ENCODE measurements at places on chromosomes 5 and 9.

- DNase-seq, result no peak
Measured at GRCh38 chr5:36389245-36389644, 87.5 kb upstream of the RANBP3L start.

DNA sequence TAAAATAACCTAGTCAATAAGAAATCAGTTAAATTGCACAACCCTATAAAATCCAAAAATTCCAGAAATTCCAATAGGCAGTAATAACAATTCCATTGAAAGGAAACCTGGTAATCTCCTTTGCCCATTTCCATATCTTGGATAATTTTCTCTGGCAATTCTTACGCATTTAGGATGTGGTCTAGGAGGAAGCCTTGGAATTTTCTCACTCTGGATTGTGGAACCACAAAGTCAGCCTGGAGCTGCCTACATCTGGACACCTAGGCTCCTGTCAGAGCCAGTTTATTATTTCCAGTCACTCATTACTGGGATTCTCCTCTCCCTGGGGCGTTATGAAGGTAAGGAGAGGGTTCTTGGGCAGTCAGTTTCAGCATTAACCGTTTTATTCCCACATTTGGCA, 40.3 kb upstream of the GNE start:
- DNase-seq, result no peak

GRCh38 chr5:33894566-33894965, 2.8 kb upstream of the ADAMTS12 start:
- DNase-seq, result no peak

GRCh38 chr5:107555425-107556090, 115.2 kb downstream of the EFNA5 start:
- DNase-seq, result no peak

DNA sequence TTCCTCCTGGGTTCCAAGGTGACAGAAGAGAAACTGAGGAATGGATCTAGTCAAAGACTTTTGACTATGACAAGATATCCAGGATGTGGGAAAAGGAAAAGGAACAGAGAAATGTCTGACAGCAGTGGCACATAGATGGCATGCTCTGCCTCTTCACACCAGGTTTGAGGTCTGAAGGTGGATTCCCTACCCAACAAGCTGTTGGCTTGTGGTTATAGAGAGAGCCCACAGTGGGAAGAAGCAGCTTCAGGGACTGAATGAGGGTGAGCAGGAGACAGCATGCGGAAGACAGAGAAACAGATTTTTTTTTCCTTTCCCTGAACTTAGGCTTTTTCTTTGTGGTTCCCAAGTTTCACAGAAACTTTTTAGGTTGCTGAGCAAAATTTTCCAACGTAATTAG, 20.6 kb downstream of the IFNW1 start:
- no peak for DNase-seq

GRCh38 chr9:80061940-80062339, 490.2 kb downstream of the TLE4 start:
- no peak for DNase-seq

- DNase-seq, result no peak
Measured at GRCh38 chr5:19169426-19169825, 818.6 kb downstream of the CDH18 start.

DNA sequence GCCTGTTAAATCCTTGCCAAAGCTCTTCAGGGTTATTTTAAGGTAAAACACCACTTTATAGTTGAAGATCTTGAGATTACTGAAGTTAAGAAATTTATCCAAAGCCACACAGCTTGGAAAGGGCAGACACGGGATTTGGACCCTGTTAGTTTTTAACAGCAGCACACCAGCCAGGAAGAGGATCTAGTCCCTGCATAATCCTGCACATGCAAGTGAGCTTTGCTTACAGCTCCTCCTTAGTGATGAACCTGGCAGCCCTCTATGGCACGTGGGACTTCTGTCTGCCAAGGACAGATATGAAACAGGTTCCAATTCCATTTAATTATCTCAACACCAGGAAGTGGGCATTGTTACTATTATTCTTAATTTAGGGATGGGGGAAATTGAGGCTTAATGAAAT, 108.7 kb downstream of the TRIM32 start:
- DNase-seq, result no peak

GRCh38 chr5:160537116-160537515, 115.5 kb downstream of the PTTG1 start:
- no peak for DNase-seq

DNA sequence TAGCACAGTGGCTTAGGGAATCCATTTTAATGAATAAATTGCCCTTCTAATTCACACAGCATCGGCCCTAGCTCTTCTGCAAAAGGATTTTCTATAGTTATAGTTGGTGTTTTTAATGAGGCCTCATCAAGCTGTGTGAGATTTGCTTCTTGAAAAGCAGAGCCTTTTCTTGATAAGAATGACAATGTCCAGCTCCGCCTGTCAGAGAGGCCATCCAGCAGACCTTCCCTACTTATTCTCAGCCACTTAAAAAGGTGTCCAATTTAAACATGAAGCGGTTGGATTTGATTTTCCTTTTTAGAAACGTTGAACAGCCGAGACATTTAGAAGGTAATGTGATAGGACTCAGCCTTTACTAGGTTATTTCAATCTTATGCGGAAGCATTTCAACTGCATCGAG, 134.4 kb downstream of the ZNF608 start:
- DNase-seq, result no peak

DNA sequence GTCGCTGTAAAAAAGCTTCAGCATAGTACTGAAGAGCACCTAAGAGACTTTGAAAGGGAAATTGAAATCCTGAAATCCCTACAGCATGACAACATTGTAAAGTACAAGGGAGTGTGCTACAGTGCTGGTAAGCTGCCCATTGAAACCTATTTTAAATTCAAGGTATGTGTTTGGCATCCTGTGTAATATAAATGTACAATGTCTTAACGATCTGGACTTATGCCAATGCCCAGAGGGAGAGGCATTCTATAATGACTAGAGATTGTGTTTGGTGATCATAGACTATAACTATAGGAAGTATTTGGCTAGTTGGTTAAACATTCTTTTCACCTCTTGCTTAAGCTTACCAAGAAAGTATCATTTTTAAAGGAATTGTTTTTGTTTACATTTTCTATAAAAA, 95.7 kb downstream of the INSL6 start:
- DNase-seq, result no peak

- DNase-seq, result no peak
Measured at GRCh38 chr9:6614489-6614888, 31.0 kb downstream of the GLDC start.

DNA sequence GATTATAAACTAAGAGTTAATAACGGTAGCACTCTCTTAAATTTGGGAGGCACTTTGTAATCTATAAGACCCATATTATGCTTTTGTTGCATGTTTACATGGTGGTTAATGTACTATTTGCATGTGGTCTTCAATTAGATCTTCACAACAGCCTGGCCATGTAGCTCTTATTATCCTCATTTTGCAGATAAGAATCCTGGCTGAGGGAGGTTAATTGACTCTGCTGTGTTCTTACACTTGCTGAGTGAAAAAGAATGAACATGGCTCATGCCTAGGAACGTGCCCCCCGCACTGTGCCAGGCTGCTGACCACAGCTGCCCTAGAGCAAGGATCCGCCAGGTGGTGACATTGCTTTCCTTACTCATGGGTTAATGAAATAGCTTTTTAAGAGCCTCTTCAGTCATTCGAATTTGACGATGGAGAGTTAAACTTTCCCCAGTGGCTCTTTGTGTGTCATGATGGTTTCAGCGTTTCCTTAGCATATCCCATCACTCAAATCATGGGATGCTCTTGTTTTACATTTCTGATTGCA, 97.9 kb downstream of the CDH6 start:
- no peak for DNase-seq

DNA sequence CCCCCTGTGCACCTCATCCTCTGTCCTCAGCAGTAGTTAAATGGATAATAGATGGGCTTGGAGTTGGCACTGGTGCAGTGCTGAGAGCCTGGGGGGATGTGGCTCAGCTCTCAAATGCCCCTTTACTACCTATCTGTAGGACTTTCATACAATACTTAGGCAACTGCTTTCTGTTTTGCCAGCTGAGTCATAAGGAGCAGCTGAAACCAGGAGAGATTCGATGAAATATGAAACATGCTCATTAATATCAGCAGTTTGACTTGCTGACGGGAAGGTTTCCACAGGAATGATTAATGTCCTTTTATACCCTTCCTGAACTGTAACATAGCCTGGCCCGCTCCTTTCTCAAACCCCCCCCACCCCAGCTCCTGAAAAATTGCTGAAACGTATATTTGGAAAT, 142.6 kb downstream of the SAXO1 start:
- DNase-seq, result no peak

DNA sequence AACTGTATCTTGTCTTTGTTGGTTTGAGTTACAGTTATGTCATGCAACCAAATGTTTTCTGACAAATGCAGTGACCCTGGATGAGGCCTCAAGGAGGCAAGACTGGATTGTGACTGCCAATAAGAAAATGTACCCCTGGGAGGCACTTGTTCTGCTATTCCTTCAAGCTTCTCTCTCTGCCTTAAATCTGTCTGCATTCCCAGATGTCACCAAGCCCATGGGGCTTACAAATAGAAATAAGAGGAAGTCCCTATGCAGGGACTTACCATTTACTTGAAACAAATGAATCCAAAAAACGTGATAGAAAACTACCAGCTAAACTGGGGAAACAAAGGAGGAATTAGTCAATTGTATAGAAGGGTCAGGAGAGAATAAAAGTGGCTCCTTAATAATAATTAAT, 8.2 kb upstream of the PARP8 start:
- DNase-seq, result no peak

- peak; percentile 58 for DNase-seq
Measured at GRCh38 chr5:51380603-51381207, 2.5 kb upstream of the ISL1 start.

GRCh38 chr9:112007575-112008240, 111.1 kb downstream of the UGCG start:
- no peak for DNase-seq

DNA sequence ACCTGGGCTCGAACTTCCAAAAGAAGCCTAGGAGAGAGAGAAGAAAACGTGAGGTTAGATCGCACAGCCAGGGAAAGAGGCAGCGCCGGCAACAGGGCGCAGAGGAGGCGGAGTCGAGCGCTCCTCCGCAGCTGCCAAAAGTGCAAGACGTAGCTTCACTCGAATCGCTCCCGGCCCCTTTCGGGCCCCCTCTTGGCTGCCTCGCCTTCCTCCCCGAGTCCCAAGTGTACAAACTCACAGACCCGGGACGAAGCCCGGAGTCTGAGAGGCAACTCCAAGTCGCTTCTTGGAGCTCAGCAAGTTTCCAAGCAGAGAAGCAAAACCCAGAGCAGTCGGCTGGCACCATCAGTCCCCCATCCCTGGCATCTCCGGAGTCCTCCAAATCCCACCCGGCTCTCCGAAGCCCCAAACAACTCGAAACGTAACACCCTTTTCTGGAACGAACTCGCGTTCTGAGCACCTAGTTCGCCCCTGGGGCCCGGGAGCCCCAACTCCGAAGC, 1.2 kb downstream of the MIER3 start:
- DNase-seq, result peak; percentile 76

DNA sequence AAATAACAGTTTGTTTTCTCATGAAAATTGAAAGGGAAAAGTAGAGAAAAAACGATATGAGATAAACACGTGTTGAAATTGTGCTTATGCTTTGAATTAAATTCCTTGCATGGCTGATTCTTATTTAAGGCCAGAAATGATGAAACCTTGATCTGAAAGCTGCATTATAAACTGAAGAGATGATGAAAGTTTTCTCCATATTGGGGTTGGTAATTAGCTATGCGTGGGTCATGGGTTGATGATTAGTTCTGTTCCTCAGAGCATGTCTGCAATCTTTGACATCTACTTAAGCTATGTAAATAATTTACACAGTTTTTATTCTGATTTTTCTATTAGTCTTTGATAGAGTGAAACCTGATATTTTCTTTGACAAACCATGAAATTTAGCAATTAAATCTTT, 264.1 kb downstream of the CD180 start:
- no peak for DNase-seq

DNA sequence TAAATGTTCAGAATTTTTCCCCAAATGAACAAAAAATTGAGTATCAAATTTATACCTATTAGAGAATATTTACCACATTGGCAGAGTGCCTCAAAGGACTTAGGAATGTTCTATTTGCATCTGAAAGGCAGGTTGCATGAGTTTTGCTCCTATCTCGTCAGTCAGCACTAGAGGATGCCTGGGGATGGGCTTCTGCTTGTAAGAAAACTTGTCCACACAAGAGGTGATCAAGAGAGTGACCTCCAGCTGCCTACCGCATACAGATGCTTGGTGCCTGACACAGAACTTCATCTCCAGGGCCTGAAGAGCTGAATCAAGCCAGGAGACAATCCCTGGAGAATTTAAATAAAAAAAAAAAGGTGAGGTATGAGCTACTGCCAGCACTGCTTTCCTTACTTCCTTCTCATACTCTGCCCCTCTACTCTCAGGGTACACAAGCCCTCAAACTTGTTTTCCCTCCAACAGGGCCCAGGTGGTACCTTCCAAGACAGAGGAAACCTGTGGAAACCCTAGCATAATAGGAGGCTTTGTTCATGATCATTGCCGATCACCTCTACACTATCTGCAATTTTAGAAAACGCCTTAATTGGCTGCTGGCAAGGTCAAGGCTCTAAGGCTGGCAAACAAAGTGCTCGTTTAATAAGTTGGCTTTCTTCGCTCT, 166.6 kb downstream of the ELAVL2 start:
- DNase-seq, result no peak

GRCh38 chr5:66814146-66814991, 218.2 kb downstream of the MAST4 start:
- DNase-seq, result peak; percentile 64

- no peak for DNase-seq
Measured at GRCh38 chr5:83219495-83219894, 142.1 kb downstream of the XRCC4 start.

DNA sequence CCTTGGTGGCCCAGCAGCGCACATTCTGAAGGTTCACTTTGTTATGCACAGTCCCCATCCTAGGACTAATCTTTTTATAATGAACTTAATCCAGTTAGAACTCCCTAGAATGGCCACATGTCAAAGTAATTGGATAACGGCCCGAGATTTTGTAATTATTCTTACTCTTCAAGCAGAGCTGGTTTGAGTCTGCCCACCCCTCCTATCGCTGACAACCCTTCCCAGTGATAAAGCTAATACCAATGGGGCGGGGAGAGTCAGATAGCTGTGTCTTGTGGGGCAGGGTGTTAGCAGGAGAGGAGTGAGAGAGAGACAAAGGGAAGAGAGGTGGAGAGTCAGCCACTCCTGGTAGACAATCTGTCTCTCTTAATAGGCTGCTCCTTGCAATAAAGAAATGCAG, 356.9 kb downstream of the SLIT3 start:
- no peak for DNase-seq

DNA sequence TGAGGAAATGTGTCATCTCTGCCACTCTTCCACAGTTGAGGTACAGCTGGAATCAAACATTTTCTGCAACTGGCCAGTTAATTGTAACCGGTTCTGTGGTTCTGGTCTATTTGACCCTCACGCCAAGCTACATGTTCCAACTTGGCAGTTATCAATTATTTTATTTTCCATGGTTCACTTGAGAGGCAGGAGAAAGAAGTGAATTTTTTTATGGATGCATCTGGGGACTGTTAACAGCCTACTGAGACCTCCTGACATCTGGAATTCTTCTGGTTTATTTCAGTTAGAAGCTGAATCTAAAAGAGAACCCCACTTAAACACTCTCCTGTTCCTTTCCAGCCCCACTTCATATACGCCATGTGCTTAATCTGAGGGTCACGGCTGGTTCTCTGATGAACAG, 372.3 kb downstream of the DNAH5 start:
- DNase-seq, result no peak

- DNase-seq, result no peak
Measured at GRCh38 chr9:117777823-117778222, 73.6 kb downstream of the TLR4 start.

Measured in GM13977 (cell line).